ENCODE measurements at places on chromosomes 2 and 18.

DNA sequence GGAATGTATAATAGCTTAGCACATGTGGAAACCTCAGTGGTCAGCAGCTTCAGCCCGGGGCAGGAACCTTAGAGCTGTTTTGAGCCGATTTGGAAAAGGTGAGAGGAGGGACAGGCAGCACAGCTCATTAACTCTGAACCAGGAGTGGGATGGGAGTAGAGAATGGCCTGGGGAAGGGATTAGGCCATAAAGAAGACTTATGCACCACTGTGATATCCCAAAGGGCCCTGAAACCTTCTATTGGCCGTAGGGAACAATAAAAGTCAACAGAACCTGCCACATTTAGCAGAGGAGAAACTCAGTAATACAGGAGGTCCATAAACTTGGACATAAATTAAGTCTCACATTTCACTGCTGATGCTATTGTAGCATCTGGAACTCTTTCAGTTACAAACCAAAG is 124.2 kb upstream of the REV1 start:
- no peak for DNase-seq

- DNase-seq = no peak
Measured at GRCh38 chr2:74461187-74462053, 3.2 kb downstream of the WBP1 start.

DNA sequence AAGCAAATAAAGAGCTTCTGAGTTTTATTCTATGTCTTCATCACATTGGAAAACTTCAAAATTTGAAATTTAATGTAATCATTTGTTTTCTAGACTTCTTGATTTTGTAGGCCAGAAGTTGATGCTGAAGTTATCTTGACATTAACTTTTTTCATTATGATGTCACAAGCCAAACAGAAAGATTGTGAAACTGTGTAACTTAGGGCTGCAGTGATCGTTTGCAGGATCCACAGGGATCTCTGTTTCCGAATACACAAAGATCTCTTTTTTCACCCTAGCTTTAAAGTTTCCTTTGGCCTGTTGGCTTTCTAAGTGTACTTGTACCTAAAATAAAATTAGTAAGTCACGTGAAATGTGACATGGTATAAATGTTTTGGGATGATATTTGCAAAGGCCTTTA is 594.9 kb upstream of the CDH2 start:
- DNase-seq = no peak

GRCh38 chr18:24632158-24632988 is 171.9 kb downstream of the HRH4 start:
- peak; percentile 94 for DNase-seq

GRCh38 chr2:159851941-159852340 is 53.9 kb upstream of the CD302 start:
- DNase-seq = no peak
